ENCODE measurements at places on chromosomes 2 and 18. TPM values are rescaled to one million over a fixed set of nuclear protein-coding genes. Genes with fewer than 3 reads are reported as not detected.

FAM228B gene
- total RNA-seq: 2.5 TPM

ASXL2 gene
- total RNA-seq: 13.3 TPM

PAX3 gene
- 21.6 TPM for total RNA-seq

CHRNG gene
- not detected for total RNA-seq

KATNAL2 gene
- 1.5 TPM for total RNA-seq
